ENCODE measurements at places on chromosomes 6 and 20.

- no peak for DNase-seq
Measured at GRCh38 chr20:39245685-39246311, 283.7 kb downstream of the DHX35 start.

DNA sequence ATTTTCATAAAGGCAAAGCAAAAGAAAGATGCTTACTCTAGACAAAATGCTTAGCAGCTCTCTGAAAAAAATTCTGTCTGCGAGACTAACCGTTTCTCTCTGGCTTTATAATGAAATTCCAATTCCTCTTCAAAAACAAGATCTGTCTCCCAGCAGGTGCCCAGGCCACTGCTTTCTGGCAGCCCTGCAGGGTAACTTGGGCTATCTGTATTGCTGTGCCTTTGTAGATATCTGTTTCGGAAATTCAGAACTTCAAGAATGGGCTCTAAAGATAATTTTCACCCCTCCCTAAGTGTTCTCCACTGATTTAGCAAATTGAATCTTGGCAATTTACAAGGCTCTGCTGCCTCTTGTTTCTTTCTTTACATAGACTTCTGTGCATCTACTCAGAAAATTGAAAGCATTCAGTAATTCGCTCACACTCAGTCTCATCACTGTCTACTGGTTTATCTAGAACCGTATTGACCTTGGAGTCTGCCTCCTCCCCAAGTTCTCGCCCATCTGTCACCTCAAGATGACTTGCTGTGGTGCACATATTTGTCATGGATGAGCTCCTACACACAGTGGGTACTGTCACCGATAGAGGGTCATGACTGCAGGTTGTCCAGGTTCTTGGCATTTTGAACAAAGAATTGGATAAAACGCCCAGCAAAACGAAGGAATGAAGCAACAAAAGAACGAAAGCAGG is 26.4 kb upstream of the FABP7 start:
- DNase-seq, result no peak

DNA sequence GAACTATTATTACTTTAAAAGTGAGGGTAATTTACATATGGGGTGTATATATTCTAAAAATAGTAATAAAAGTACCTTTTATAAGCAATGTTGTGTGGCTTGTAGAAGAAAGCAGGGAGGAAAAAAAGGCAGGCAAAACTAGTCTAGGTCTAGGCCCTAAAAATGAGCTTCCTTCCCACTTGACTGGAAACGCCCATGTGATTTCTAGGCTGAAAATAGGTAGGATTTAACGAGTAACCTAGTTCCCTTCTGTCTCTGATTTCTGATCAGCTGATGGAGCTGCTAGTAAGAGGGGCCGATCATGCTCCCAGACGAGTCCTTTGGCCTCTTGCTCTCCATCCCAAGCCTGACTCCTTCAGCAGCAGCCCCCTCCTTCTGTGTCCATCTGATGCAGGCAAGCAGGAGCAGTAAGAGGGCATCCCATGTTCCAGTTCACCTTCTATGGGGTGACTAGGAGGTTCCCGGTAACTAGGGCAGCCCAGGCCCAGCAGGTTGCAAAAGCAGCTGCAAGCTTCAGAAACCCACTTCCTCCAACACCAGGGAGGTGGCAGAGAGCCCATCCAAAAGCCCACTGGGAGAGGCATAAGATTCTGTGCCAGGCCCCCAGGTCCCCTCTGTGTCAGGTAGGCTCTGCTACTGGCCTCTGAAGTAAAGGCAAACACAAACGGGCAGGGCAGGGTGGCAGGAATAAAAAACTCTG is 24.4 kb downstream of the TBC1D20 start:
- DNase-seq, result no peak

DNA sequence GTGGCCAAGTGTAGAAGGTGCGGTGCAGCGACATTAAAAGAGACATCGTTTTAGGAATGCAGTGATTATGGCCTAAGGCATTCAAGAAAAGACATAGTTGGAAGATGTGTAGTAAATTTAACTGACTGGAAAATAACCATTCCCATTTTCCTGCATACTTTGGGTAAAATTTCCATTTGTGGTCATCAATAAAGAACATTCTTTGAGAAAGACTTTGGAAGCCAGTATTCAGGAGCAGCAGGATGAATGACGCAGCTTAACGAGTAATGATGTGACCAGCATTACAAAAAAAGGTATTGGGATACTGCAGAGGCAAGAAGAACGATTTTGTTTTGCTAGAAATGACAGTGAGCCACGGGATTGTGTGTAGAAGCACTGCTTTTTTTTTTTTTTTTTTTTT is 7.0 kb upstream of the RWDD1 start:
- no peak for DNase-seq

DNA sequence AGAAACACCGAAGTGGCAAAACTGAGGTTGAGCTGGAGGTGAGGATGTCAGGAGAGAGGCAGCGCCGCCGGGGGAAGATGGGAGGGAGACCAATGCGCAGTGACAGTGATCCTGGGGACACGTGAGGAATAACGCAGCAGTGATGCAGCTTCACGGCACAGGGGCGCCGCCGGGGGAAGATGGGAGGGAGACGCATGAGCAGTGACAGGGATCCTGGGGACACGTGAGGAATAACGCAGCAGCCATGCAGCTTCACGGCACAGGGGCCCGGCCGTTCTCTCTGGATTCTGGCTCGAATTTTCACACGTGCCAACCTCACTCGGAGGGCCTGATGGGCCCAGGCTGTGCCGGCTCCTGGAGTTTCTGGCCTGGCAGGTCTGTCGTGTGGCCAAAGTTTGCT is 94.7 kb downstream of the SMOC2 start:
- no peak for DNase-seq
